ENCODE measurements at places on chromosomes 3 and 15.

DNA sequence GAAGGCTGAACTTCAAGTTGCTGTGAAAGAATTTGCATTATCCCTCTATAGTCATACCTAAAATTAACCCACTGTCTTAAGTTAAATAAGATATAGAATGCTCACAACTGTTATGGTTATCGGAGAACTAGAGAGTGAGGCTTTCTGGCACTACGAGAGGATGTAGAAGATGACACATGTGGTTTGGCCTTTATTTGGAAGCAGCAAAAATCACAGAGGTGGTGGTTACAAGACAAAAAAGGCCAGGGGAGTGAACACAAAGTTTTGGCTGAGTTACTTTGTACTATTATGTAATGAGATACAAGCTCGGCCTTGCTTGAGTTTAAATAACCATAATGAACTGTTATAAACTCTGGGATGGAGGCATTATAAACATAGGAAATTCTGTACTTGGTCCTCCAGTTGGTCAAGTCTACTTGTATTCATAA, 78.3 kb upstream of the ICE2 start:
- no peak for DNase-seq

GRCh38 chr15:25401501-25401900, 37.3 kb downstream of the UBE3A start:
- DNase-seq, result no peak

- no peak for DNase-seq
Measured at GRCh38 chr15:61250613-61251012, 21.5 kb upstream of the RORA start.

GRCh38 chr3:165254812-165255211, 58.6 kb upstream of the SLITRK3 start:
- DNase-seq, result peak; percentile 0

GRCh38 chr3:114336122-114336697, 42.4 kb downstream of the TIGIT start:
- peak; percentile 10 for DNase-seq

DNA sequence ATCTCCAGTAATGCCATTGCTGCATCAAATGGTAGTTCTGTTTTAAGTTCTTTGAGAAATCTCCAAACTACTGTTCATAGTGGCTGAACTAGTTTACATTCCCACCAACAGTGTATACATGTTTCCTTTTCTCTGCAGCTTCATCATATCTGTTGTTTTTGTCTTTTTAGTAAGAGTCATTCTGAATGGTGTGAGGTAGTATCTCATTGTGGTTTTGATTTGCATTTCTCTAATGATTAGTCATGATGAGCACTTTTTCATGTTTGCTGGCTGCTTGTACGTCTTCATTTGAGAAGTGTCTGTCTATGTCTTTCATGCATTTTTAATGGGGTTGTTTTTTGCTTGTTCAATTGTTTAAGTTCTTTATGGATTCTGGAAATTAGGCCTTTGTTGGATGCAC, 10.2 kb upstream of the GCSAM start:
- DNase-seq, result no peak

- no peak for DNase-seq
Measured at GRCh38 chr3:134931045-134931785, 136.2 kb downstream of the EPHB1 start.

DNA sequence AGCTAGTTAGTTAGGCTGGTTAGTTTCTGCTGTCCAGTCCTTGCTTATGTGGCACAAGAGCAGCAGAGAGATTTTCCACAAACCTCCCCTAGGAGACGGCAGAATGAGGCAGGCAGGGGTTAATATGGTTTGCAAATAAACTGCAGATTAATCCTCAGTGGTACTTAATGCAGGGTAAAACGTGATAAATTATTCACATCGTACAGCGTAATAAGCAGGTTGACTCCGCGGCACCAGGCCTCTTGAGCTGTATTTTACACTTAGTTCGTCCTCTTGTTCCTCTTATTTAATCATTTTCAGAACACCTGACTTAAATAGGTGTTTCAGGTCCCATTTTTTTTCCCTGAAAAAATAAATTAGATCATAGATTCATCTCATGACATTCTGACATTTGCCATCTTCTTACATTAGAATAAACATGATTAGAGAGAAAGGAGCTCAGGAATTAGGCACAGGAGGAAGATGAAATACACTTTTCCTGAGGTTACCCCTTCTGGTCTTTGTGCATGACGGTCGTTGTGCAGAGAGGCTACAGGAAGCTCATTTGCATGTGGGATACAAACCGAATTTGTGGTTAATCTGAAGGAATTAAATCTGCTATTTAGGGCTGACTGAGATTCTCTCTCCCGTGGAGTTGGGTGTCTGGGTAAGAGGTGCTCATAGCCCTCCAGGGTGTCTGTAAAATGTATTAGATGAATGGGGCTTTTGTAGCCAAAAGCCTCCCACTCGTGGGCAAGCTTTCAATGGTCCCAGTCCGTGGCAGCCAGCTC, 27.1 kb upstream of the VPS8 start:
- DNase-seq, result no peak

DNA sequence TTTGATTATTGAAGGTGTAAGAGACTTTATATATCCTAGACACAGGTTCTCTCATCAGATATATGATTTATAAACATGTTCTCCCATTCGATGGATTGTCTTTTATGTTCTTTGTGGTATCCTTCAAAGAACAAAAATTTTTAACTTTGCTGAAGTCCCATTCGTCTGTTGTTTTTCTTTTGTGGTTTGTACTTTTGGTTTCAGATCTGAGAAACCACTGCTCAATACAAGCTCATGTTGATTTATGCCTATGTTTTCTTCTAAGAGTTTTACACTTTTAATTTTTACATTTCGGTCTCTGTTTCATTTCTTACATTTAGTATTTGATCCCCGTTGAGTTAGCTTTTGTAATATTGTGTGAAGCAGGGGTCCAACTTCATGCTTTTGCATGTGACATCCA, 103.3 kb upstream of the SPRED1 start:
- no peak for DNase-seq

DNA sequence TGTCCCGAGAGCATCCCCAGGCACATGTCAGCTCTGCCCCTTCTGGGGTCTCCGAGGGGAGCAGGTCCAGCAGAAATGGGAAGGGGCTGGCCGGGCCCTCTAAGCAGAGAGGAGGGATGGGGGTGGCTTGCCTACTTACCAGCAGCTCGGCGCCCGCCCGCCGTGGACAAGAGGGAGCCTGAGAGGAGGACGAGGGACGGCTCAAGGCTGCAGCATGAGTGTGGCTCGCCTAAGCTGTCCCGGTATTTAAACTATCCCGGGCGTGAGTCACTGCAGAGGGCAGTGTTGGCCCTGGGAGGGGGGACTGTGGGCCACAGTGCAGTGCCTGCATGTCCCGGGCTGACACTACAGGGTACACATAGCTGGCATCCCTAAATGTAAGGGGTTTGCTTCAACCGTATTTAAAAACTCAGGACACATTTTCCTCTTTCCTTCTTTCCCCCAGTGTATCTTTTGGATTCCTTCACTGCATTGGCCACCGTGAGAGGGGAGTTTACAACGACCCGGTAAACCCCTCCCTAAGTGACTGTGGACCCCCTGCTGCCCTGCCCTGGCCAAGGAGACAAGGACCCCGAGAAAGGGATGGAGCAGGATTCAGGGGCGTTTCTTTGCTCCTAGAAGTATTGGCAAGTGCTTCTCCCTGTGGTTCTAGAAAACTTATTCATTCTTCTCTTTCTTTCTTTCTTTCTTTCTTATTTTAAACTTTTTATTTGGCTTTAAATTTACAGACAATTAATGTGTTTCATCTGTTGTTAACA, at the start of gene LRRC15:
TSS of gene LRRC15 (minus strand) at position 222 of the 758 bp plus-strand sequence. CDS start 8,700 bp downstream, outside the sequence.
- peak; percentile 79 for DNase-seq

GRCh38 chr3:75237477-75237876, 426.7 kb upstream of the FRG2C start:
- DNase-seq, result no peak

DNA sequence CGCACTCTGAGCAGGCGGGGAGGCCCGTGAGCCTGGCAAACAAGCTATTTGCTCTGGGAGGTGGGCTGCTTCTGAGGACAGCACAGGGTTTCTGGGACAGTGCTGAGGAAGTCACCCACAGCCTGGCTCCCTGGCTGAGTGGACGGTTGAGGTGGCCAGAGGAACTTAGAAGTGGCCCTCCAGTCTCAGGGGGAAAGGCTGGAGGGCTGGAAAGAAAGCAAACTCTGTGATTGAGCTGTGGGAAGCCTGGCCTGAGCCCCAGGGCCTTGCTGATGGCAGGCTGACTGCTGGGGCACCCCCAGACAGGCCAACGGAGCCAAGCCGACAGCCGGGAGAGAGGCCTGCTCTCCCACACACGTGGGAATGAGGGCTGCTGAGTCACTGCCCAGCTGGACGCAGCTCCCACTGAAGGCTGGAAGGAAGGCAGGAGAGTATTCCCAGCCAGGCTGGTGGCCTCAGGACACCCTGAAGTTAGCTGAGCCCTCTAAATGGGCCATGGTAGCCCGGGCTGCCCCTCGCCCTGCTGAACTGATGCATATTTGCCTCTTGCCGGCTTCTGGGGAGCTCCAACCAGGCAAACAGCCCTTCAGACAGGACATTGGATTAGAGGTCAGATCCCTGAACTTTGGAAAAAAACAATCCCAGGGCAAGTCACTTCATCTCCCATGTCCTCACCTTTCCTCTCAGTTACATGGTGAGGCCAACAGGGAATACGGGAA, 98.0 kb upstream of the TLE3 start:
- DNase-seq, result peak; percentile 89

DNA sequence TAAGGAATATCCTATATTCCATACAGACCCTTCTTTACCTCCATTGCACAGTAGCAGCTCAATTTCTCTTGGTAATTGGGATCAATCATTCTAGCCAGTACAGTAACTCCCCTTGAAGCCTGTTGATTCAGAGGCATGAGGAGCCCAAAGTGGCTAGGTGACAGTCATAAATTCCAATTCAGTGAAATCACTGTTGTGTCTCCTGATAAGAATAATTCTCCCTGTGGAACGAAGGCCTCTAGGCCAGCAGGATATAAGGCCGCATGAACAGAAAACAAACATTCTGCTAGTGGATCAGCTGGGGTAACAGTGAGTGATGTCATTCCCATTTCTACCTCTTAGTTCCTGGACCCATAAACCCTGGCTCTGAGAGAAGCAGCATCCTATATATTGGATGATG, 696.3 kb downstream of the NR2F2 start:
- no peak for DNase-seq

GRCh38 chr15:77118882-77119321, 48.0 kb upstream of the TSPAN3 start:
- DNase-seq, result peak; percentile 80

GRCh38 chr3:150755902-150756301, 7.1 kb downstream of the SIAH2 start:
- peak; percentile 60 for DNase-seq
